ENCODE measurements at places on chromosomes 6 and 20.

DNA sequence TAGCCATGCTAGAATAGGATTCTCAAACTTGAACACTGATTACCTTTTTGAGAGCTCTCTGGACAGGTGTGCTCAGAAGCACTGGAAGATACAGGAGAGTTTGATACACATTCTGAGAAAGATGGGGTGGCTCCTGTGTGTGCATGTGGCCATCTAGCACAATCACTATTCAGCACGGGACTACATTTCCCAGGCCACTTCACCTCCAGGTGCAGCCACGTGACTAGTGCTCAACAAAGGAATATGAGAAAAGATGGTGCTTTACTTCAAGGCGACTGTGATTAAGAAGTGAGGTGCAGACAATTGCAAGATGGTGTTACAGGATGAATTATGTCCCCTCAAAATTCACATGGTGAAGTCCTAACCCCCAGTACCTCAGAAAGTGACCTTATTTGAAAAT is 103.8 kb downstream of the BACH2 start:
- DNase-seq: no peak

- no peak for DNase-seq
Observed at GRCh38 chr6:161439093-161439492, 165.2 kb upstream of the AGPAT4 start.

DNA sequence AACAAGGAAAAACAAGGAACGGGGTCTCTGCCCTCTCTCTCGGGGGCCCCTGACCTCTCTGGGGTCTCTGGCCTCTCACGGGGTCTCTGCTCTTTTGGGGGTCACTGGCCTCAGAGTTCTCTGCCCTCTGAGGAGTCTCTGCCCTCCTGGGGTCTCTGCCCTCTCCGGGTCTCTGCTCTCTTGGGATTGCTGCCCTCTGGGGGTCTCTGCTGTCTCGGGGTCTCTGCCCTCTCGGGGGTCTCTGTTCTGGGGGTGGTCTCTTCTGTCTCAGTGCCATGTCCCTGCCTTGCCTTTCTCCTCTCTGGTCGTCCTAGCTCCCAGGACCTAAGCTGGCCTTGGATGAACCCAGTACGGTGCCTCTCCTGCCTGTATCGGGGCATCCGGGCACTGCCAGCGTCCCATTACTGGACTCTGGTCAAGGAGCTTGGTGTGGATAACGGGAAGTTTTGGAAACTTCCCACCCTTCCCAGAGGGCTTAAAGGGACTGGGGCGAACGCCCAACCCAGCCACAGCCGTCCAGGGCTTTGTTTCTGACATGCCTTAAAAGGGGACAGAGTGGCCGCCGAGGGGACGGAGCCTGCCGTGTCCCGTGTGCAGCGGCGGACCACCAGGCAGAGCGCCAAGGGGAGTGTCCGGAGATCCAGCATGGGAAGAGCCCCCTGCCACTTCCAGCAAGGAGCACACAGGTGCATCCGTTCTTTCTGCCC is 24.7 kb upstream of the MRGBP start:
- DNase-seq: no peak

GRCh38 chr6:24513602-24514001 is 18.8 kb downstream of the ALDH5A1 start:
- DNase-seq: no peak

DNA sequence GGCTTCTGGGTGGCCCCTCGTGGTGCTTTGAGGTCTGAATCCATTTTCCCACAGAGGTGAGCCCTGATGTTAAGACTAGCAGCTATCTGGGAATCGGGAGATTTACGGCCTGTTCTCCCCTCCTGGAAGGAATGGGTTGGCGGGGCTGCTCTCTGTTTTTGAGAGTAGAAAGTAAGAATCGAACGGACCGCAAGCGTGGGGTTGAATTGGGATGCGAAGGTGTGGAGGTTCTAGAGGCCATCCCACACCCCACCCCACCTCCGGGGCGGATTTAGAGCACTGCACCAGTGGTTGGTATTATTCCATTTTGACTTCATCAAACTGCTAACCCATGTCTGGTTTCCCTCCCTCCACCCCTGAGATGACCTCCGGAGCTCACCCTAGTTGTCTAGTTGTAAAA is 11.5 kb downstream of the PYGB start:
- no peak for DNase-seq

- no peak for DNase-seq
Observed at GRCh38 chr6:14903176-14904038, 342.5 kb upstream of the JARID2 start.

DNA sequence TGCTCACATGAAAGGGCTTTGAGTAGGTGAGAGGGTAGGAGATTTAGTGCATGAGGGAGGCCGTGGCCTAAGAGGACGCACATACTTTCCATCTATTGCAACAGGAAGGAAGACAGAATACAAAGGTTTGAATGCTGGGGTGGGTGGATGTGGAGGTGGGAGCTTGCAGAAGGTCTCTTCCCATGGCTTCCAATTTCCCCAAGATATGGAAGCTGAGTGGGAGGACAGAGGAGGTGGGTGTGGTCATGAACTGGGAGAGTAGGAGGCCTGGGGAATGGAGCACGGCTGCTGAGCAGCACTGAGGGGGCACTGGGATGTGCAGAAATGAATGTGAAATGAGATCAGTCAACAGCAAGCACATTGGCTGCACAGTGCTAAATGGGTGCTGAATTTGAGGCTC is 70.3 kb downstream of the SCML4 start:
- DNase-seq: no peak

- no peak for DNase-seq
Observed at GRCh38 chr6:166267526-166267925, 40.7 kb downstream of the PRR18 start.

DNA sequence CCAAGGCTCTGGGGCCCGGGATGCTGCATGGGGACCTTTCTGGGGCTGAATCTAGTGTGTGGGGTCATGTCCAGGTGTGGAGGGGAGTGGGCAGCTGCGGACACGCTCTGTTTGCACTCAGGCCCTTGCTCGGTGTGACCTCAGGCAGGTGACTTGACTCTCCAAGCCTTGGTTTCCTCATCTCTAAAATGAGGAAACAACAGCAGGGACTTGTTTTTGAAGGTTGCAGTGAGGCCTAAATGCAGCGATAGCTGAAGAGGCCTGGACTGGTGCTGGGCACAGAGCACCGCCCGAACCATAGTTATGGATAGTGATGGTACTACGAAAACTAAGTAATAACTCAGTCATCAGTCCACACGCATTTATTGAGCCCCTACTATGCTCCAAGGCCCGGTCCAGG is 91.8 kb downstream of the NOL4L start:
- no peak for DNase-seq

- DNase-seq: no peak
Observed at GRCh38 chr20:43836790-43837189, 77.9 kb upstream of the TOX2 start.

DNA sequence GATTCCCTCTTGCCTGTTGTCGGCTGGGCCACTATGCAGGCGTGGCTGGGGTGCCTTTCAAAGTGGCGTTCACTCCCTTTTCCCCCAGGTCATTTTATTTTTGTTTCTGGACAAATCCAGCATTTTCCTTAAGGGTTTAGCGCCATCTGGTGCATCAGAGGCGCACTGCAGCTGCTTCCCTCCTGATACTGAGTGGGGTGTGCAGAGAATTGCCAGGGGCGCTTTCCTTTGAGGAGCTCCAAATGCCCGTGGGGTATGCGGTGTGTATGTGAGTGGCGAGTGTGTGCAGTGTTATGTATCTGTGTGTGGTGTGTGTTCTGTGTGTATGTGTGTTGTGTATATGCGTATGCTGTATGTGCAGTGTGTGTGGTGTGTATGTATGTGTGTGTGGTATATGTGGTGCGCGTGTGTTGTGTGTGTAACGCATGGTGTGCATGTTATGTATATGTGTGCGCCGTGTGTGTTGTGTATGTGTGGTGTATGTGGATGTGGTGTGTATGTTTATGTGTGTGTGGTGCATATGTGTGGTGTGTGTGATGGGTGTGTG is 100.1 kb upstream of the AGPAT4 start:
- peak; percentile 34 for DNase-seq

GRCh38 chr20:24465730-24466129 is 3.7 kb upstream of the SYNDIG1 start:
- no peak for DNase-seq

DNA sequence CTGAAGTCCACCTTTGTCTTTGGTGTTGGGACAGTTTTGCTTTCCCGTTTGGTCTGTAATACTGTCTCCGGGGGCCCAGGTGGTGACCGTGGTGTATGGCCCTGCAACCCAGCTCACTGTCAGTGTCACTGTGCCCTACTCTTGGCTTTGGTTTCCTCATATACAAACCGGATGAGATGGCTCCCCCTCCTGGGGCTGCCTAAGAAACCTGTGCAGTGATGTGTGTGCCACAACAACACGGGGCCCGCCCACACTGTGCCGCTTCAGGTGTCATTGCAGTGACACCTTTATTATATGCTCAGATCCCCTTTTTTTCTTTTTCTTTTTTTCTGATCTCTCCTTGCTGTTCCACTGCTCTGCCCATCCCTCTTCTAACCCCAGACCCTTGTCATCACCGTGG is 73.9 kb downstream of the RAMACL start:
- DNase-seq: peak; percentile 51

- DNase-seq: no peak
Observed at GRCh38 chr6:119938752-119939151, 589.2 kb upstream of the MAN1A1 start.

DNA sequence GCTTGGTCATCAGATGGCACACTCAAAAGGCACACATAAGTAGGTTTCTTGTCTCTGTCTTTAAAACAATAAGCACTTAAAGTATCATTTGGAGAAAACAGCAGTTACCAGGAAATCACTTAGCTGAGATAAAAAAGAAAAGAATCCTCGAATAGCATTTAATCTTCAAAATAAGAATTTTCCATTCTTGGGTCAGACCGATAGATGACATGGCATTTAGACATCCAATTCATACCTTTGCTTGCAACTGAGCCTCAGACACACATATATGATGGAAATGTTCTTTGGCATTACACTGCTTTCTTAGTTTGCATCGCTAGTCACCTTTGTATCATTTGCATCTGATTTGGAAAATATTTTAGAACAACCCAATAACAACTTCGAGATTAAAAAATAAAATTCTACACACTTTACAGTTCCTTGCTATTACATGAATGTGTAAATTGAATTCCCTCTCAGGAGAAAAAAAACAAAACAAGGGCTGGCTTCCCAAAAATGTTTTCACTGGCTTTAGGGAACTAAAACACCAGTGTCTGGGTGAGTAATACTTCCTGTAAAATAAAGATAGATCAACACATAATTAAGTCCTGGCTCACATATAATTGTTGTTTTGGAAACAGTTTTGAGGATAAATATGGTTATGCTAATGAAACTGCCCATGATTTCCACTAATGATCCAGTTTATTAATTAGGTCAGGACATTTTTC is 1.3 kb upstream of the RNF217 start:
- no peak for DNase-seq

DNA sequence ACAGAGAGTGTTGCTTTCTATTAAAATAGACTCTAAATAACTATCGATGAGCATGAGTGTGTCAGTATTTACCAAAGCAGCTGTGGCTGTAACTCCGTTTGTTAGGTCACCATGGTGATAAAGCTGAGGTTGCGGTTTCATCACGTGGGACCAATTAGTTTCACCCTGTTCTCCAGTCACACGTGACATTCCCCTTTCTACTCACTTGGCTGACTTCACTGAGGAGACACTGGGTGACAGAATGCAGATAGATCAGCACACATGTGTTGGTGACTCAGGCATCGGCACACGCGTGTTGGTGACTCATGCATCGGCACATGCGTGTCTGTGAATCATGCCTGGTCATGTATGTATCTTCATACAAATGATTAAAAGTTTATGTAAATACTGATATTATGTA is 285.4 kb downstream of the THBS2 start:
- no peak for DNase-seq

- DNase-seq: no peak
Observed at GRCh38 chr6:161954699-161955276, 680.9 kb upstream of the AGPAT4 start.

- no peak for DNase-seq
Observed at GRCh38 chr6:73983367-73983766, 287.4 kb downstream of the CD109 start.

GRCh38 chr6:82766476-82766875 is 299.2 kb downstream of the UBE3D start:
- DNase-seq: no peak

Data from CD4-positive, alpha-beta T cell treated with Interleukin-6 at 100 ng/mL for 8 hours (primary cell).